ENCODE measurements at places on chromosomes 5 and 9.
A peak's percentile ranks its signal among the peaks of the same experiment; 100 is the strongest.

DNA sequence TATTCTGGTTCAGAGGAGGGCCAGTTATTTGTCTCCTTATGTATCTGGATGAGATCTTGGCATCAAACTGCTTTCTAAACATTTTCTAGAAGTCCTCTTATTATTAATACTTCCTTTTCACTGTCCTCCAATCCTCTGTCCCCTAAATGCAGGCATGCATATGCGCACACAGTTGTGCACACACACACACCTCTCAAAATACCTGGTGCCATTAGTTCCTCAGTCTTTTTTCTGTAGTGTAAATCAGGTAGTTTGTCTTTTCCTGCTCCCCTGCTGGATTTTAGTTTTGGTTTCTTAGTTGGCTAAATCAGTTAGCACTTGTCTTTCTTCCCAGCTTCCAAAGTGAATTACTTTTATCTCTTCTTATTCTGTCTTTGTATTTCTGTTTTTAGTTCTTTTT, 55.8 kb upstream of the LRRC70 start:
- no peaks in the 10 kb centered on the region for H3K36me3 ChIP-seq
- no peak overlapping the region for H3K4me3 ChIP-seq
- H3K4me1 ChIP-seq: no peaks in the 10 kb centered on the region
- no peaks in the 10 kb centered on the region for H3K27me3 ChIP-seq
- no peak for DNase-seq

GRCh38 chr9:133059623-133060022, 2.2 kb upstream of the CEL start:
- peak overlapping the region; percentile 43 for H3K4me3 ChIP-seq
- H3K27ac ChIP-seq: peak overlapping the region; percentile 52
- DNase-seq: no peak
- H3K27me3 ChIP-seq: no peaks in the 10 kb centered on the region
- no peaks in the 10 kb centered on the region for H3K36me3 ChIP-seq

DNA sequence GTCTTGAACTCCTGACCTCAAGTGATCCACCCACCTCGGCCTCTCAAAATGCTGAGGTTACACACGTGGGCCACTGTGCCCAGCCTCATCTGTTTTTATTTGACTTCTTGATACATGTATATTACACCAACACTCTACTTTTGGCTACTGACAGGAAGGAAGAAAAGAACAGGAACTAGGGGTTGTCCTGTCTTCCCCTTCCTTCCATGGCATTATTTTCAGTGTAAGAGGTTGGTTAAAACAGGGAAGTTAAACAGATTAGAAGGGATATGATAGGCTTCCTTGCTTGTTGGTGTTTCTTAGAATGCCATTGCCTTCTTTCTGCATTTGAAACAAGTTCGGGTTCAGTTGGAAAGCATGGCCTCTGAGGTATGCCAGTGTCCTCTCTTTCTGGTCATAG, 312.8 kb downstream of the NDUFS4 start:
- H3K4me3 ChIP-seq: no peak overlapping the region
- H3K27ac ChIP-seq: no peak overlapping the region
- H3K27me3 ChIP-seq: peaks cover 1% of the 10 kb centered on the region
- H3K4me1 ChIP-seq: no peaks in the 10 kb centered on the region
- H3K36me3 ChIP-seq: no peaks in the 10 kb centered on the region

- H3K4me1 ChIP-seq: no peaks in the 10 kb centered on the region
- no peak for DNase-seq
- H3K27me3 ChIP-seq: no peaks in the 10 kb centered on the region
- H3K4me3 ChIP-seq: no peak overlapping the region
- peaks cover 100% of the 10 kb centered on the region for H3K36me3 ChIP-seq
- H3K27ac ChIP-seq: no peak overlapping the region
Observed at GRCh38 chr9:125356032-125356431, 94.4 kb downstream of the GAPVD1 start.

GRCh38 chr9:14747111-14747510, 24.6 kb upstream of the CER1 start:
- H3K36me3 ChIP-seq: no peaks in the 10 kb centered on the region
- H3K4me3 ChIP-seq: no peak overlapping the region
- H3K27ac ChIP-seq: no peak overlapping the region
- H3K4me1 ChIP-seq: peaks cover 11% of the 10 kb centered on the region
- H3K27me3 ChIP-seq: peaks cover 19% of the 10 kb centered on the region

- peaks cover 36% of the 10 kb centered on the region for H3K36me3 ChIP-seq
- no peaks in the 10 kb centered on the region for H3K27me3 ChIP-seq
- no peak overlapping the region for H3K4me3 ChIP-seq
- H3K27ac ChIP-seq: no peak overlapping the region
- H3K4me1 ChIP-seq: peaks cover 40% of the 10 kb centered on the region
Observed at GRCh38 chr5:100860407-100860806, 42.7 kb downstream of the ST8SIA4 start.

GRCh38 chr5:33785571-33785970, 106.2 kb downstream of the ADAMTS12 start:
- no peak overlapping the region for H3K27ac ChIP-seq
- H3K4me3 ChIP-seq: no peak overlapping the region
- H3K27me3 ChIP-seq: no peaks in the 10 kb centered on the region
- DNase-seq: no peak
- no peaks in the 10 kb centered on the region for H3K4me1 ChIP-seq

DNA sequence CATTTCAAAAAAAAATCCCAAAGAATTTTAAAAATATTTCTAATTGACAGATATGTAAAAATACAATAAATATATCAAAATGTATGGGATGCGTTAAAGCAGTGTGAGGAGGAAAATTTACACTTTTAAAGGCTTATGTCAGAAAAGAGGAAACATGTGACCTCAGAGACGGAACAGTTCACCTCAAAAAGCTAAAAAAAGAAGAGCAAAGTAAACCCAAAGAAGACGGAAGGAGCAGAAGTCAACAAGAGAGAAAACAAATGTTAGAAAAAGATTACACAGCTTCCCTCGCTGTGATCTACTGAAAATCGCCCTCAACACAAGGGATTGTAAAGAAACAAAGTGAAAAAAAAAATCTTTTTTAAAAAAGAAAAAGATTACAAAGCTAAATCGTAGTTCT, 186.9 kb downstream of the AUH start:
- H3K27me3 ChIP-seq: no peaks in the 10 kb centered on the region
- no peak overlapping the region for H3K27ac ChIP-seq
- H3K4me3 ChIP-seq: peak overlapping the region; percentile 17
- peaks cover 16% of the 10 kb centered on the region for H3K4me1 ChIP-seq
- DNase-seq: no peak
- H3K36me3 ChIP-seq: no peaks in the 10 kb centered on the region

DNA sequence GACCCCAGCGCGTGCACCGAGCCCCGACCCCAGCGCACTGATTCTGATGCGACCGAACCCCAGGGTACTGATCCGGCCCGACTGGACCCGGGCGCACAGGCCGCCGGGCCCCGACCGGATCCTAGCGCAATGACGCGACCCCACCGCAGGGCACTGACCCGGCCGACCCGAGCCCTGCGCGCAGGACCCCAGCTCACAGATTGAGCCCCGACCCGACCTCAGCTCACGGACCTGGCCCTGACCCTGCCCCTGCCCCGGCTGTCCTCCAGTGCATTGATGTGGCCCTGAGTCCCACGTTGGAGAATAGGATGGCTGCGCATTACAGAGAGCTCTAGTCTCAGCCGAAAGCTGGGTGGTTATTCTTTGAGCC, 438 bp downstream of the TRIP13 start:
- no peak for DNase-seq
- H3K27me3 ChIP-seq: peaks cover 1% of the 10 kb centered on the region
- H3K4me3 ChIP-seq: peak overlapping the region; percentile 73
- H3K36me3 ChIP-seq: no peaks in the 10 kb centered on the region
- H3K27ac ChIP-seq: no peak overlapping the region

GRCh38 chr9:34463098-34463900, 4.7 kb downstream of the DNAI1 start:
- no peak overlapping the region for H3K27ac ChIP-seq
- no peak overlapping the region for H3K4me3 ChIP-seq
- no peaks in the 10 kb centered on the region for H3K36me3 ChIP-seq
- peaks cover 4% of the 10 kb centered on the region for H3K4me1 ChIP-seq
- no peak for DNase-seq
- H3K27me3 ChIP-seq: no peaks in the 10 kb centered on the region

DNA sequence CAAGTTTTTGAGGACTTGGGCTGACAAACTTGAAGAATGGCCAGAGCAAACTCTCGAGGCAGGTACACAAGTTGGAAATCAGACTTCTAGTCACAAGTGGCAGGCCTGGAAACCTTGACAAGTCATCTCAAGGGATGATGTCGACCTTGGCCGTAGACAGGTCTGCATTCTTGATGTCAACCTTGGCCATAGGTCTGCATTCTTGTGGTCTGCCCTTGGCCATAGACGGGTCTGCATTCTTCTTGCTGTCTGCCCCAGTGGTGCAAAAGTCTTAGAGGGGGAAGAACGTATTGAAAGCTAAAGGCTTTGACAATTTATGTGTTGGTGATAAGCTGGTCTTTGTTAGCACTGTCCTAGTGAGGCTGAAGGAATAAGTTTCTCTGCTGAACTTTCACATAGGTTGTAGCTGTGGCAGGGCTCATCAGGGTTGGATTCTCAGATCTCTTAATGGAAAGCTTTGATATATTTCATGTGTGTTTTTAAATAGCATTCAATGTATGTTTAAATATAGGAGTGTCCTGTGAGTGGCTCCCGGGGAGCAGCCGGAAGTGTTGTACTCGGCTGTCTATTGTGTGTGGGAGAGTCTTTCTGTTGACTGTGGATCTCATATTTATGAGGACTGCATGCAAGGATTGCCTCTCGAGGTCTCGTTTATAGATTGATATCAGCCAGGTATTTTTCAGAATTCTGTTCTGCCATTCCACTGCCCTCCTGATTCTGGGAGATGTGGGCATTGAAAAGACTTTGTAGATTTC, 27.0 kb downstream of the SUB1 start:
- H3K27ac ChIP-seq: peak overlapping the region; percentile 14
- DNase-seq: no peak
- peaks cover 3% of the 10 kb centered on the region for H3K4me1 ChIP-seq
- H3K27me3 ChIP-seq: no peaks in the 10 kb centered on the region

DNA sequence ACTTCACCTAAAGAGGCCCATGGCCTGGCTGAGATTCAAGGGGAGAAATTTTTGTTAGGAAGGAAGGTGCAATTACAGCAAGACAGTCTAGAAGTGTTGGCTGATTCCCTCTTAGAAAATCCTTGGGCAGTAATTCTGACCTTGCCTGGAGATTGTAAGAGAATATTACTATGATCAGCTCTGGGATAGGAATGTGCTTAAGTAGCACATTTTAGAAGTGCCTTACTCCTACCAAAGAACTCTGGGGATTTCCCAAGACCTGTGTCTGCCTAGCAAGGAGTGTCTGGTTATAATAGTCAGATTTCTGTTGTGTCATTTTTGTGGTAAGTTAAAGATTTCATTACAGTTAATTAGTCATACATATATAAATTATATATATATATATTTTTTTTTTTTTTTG, 52.3 kb downstream of the NLN start:
- no peak overlapping the region for H3K27ac ChIP-seq
- no peaks in the 10 kb centered on the region for H3K27me3 ChIP-seq
- no peak for DNase-seq
- H3K36me3 ChIP-seq: no peaks in the 10 kb centered on the region

GRCh38 chr9:101791533-101791932, 53.1 kb upstream of the GRIN3A start:
- H3K27ac ChIP-seq: no peak overlapping the region
- no peak for DNase-seq
- H3K4me3 ChIP-seq: no peak overlapping the region

GRCh38 chr9:75903785-75904360, 13.4 kb downstream of the PCSK5 start:
- H3K27ac ChIP-seq: no peak overlapping the region
- peaks cover 27% of the 10 kb centered on the region for H3K36me3 ChIP-seq
- no peak overlapping the region for H3K4me3 ChIP-seq
- no peak for DNase-seq

DNA sequence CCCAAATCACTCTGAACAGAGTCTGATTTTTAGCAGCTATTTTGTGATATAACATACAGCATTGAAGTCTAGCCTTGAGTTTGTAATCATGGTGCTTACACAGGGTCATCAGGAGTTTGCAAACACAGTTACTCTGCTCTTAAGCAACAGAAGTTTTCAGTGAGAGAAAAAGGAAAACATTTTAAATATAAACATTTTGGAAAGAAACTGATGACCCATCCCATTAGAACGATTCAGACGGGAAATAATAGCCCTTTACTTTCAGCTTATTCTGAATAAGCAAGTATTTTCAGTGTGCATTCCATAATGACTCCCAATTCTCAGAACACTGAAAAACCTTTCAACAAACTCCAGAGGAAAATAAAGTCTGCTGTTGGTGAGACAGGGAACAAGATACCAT, 46.7 kb upstream of the TMC1 start:
- DNase-seq: no peak
- H3K27me3 ChIP-seq: no peaks in the 10 kb centered on the region
- no peaks in the 10 kb centered on the region for H3K36me3 ChIP-seq
- H3K4me1 ChIP-seq: peaks cover 37% of the 10 kb centered on the region
- no peak overlapping the region for H3K27ac ChIP-seq

- peaks cover 17% of the 10 kb centered on the region for H3K4me1 ChIP-seq
- no peaks in the 10 kb centered on the region for H3K27me3 ChIP-seq
- DNase-seq: no peak
Observed at GRCh38 chr9:104900871-104901270, 27.1 kb downstream of the ABCA1 start.

DNA sequence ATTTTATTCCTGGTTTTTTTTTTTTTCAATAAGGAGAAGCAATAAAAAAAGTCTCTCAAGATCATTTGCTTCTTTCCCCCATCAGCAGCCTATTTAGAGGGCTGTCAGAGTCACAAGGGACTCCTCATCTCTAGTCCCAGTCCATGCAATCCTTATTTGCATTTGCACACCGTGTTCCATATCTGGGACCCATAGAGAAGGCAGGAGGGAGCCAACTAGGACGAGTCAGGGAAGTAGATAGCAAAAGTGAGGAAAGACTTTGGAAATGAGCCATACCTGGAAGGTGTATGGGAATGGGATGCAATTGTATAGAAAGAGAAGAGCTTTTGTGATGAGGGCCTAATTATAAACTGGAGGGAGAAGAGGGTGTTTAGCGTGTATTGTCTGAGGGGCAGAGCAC, 160.0 kb downstream of the PIK3R1 start:
- H3K4me1 ChIP-seq: peaks cover 62% of the 10 kb centered on the region
- no peak overlapping the region for H3K4me3 ChIP-seq
- no peaks in the 10 kb centered on the region for H3K27me3 ChIP-seq
- H3K27ac ChIP-seq: no peak overlapping the region
- no peak for DNase-seq
- peaks cover 2% of the 10 kb centered on the region for H3K36me3 ChIP-seq

DNA sequence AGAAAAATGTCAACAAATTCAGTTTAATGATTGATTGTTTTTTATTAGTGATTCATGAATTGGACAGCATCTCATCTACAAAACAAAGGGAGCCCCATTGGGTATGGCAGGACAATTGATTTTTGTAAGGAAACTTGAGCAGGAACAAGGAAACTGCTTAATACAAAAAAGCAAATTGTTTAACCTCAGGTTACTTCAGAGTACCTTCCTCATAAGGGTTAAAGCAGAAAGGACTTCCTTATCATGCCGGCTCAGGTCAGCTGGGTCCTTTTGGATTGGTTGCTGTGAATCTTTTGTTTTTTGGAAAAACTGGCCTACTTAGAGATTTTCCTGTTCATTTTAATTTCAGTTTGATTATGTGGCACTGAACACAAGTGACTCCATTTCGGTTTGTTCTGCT, 211.8 kb downstream of the ARRDC3 start:
- peaks cover 11% of the 10 kb centered on the region for H3K4me1 ChIP-seq
- peaks cover 1% of the 10 kb centered on the region for H3K27me3 ChIP-seq
- H3K36me3 ChIP-seq: peaks cover 2% of the 10 kb centered on the region
- H3K27ac ChIP-seq: no peak overlapping the region
- no peak for DNase-seq
- no peak overlapping the region for H3K4me3 ChIP-seq

- no peak overlapping the region for H3K4me3 ChIP-seq
- no peaks in the 10 kb centered on the region for H3K36me3 ChIP-seq
- H3K27ac ChIP-seq: no peak overlapping the region
- DNase-seq: no peak
- H3K4me1 ChIP-seq: no peaks in the 10 kb centered on the region
Observed at GRCh38 chr9:107472581-107473340, 16.8 kb downstream of the KLF4 start.
